Endodermal cell (in vitro differentiated cells): ENCODE measurements at places on chromosomes 11 and 22. TPM values are rescaled to one million over a fixed set of nuclear protein-coding genes. Genes with fewer than 3 reads are reported as not detected.

The TRIM49 gene
- not detected in 2 replicates for total RNA-seq

The MS4A6A gene
- not detected in 2 replicates for total RNA-seq

The ANGPTL5 gene
- not detected in 2 replicates for total RNA-seq

The EPS8L2 gene
- 26.2 to 68.7 TPM (median 27.4 TPM) in 3 replicates for total RNA-seq

The RTN4RL2 gene
- total RNA-seq = 0.94 to 1.5 TPM (median 1.4 TPM) in 3 replicates

The CD248 gene
- total RNA-seq = 0.33 to 0.59 TPM (median 0.38 TPM) in 3 replicates

The SCGB1C1 gene
- not detected in 3 replicates for total RNA-seq

The ZNF214 gene
- 5.3 to 12.1 TPM (median 10.8 TPM) in 3 replicates for total RNA-seq

The DSCAML1 gene
- total RNA-seq = 5.6 to 6.5 TPM (median 5.7 TPM) in 3 replicates

The GLYAT gene
- not detected in 2 replicates for total RNA-seq

The HMOX1 gene
- 21.6 to 24.2 TPM (median 23.6 TPM) in 3 replicates for total RNA-seq

GRCh38 chr11:6360183-6360582 is 30.1 kb upstream of the SMPD1 start:
- DNase-seq = no peak

GRCh38 chr11:105598371-105598770 is 11.5 kb upstream of the GRIA4 start:
- no peak for DNase-seq

GRCh38 chr22:22161924-22162851 is 82.4 kb upstream of the VPREB1 start:
- no peak for DNase-seq

DNA sequence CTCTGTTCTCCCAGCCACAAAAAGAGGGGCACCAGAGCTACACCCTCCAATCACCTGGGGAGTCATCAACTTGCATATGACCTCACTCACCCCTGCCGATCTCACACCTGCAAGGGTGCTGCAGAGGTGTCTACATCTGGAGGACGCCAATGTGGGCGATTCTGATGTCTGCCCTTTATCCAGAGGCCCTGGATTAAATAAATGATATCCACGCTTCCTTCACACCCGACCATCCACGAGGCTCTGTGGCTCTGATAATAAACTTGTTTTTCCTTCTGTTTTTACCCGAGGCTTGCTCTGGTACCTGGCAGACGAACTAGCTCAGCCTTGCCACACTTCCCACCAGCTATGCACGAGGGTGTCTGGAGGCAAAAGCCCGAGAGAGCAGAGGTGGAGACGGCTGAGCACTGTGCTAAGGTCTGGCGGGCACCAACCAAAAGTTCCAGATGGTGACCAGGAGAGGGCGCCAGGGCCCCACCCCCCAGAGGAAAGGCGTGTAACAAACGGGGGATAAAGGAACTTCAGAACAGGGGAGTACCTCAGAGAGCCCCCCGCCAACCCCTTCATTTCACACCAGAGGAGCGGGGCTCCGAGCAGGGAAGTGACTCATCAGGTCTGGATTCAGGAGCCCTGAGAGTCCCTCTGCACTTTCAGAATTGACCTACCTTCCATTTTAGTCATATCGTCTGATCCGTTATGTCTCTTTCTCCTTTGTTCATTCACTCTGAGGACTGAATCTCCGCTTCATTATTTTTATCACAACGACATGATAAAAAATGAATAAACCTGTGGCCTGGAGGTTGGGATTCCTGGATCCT is 13.5 kb downstream of the SCN3B start:
- DNase-seq = peak; percentile 90

DNA sequence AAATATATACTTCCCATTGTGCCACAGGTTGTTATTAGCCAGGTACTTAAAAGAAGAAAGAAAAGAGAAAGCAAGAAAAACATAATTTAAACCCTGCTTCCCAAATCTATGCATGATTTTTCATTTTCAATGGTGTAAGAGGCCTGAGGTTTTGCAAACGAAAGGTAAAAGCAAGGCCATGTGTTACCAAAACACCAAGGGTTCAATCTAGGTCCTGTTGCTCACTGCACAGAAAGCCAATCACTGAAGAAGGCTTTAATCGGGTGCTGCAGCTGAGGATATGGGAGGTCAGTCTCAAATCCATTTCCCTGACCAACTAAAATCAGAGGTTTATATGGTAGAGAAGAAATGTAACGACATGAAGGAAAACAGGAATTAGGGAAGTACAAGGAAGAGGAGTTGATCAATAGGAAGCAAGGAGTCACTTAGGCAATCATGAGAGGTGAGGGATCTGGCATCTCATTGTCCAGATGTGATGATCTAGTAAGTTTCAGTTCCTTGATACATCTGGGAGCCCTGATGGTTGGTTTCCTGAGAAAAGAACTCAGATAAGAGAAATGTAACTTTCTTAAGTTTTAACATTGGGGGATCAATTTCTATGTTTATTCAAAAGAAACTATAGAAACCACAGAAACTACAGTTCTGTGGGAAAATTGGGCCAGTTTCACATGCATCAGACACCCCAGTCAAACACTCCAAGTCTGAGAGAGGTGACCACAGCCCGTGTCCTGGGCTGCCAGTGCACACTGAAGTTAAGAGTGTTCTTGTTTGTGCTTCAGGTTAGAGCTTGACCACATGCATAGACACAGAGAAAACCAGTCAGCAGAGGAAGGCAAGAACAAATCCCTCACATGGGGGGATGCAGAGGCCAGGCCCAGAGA is 18.1 kb upstream of the DKK3 start:
- DNase-seq = no peak

DNA sequence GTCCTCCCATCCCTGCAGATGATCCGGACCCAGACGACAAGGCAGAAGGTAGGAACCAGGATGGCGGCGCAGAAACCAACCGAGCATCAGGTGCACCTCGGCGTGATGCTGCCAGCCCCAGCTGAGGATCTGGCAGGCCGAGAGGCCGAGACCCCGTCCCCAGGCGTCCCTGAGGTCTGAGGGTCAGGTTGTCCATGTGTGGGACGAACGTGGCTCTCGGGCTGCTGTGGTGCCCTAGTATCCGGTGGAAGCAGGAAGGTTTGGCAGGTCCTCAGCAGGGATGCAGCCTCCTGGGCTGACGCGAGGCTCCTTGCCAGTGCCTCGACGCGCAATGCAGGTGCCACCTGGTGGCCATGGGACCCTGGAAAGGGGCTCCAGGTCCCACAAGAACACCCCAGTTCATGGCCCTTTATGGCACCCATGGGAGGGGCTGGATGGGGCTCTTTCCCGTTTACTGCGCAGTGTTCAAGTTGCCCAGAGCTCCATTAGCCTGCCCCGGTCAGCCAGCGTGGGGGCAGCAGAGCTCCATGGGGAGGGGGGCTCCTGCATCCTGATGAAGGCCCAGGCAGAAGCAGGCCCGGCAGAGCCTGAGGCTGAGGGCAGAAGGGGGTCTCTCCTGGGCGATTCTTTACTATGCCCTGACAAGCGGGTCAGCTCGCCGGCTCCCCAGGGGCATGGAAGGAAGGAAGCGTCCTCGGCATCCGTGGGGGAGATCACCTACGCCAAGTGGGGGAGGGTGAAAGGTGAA is 129.9 kb downstream of the CTTN start:
- no peak for DNase-seq

GRCh38 chr11:102393272-102393730 is 46.3 kb downstream of the BIRC2 start:
- DNase-seq = peak; percentile 55

DNA sequence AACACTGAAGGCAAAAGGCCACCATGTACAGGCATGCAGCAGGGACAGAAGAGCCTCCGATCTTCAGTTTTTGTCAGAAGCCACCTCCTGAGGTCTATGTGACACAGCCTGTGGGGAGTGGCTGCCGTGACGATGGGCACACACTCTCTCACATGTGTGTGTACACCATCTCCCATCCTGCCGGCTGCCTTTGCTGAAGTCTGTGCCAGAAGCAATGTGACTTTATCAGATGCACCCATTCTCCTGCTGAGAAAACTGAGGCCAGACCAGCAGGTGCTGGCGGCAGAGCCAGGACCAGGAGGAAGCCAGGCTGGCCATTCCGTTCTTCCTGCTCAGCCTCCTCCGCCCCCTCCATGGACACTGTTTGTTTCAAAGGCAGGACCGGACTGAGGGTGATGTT is 16.7 kb downstream of the SHANK2 start:
- peak; percentile 25 for DNase-seq

- DNase-seq = no peak
These were observed 96.9 kb downstream of the PDE2A start for GRCh38 chr11:72577271-72577721.

GRCh38 chr11:20474882-20475517 is 87.5 kb downstream of the PRMT3 start:
- no peak for DNase-seq

DNA sequence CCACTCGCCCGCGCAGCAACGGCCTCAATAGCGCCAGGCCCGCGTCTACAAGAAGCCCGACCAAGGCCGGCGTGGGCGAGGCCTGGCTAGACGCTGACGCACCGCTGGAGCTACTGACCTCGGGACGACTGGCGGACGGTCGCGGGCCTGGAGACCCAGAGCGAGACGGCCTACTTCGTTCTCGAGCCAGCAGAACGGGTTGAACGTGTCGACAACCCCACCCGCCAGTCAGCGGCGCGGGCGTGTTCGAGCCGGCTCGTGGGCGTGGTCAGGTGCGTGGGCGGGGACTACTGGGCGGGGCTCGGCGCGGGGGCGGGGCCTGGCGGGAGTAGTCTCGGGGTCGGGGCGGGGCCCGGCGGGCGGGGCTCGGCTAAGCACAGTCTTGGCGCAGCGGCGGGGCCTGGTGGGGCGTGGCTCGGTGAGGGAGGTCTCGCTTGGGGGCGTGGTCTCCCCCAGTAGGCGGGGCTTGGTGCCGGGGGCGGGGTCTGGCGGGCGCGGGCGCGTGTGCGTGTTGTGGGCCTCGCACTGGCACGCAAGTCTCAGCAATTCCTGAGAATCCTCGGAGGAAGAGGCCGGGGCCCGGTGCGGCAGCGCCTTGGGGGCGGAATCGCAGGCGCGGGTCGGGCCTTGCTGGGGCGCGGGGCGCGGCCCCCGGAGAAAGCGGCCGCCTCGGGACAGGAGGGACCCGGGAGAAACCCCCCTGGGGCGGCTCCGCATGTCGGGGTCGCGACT is at the start of gene RNH1:
Gene RNH1 (minus strand): TSS at position 248 of the 732 bp plus-strand sequence. CDS start 5,080 bp downstream, outside the sequence.
- peak; percentile 99 for DNase-seq

- DNase-seq = peak; percentile 38
These were observed 17.1 kb downstream of the IFT27 start for GRCh38 chr22:36758792-36759271.

DNA sequence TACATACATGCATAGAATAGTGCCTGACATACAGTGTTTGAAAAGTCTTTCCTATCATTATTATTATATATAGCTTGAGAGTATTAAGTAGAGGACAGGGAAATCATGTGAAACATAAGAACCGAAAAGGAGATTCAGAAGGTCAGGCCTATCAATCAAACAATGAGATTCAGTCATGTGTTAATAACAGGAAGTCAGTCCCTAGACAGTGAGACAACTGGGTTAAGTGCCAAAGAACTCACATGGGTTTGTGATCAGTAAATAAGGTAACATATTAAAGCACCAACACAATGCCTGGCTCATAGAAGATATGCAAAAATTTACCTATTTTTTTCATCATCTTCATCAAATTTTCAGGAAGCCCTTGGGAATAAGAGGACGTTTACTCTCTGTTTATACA is 174.3 kb upstream of the FAT3 start:
- no peak for DNase-seq

GRCh38 chr22:37284805-37285355 is 2.6 kb downstream of the CYTH4 start:
- DNase-seq = peak; percentile 54

GRCh38 chr11:36492724-36493304 is 17.3 kb downstream of the TRAF6 start:
- DNase-seq = peak; percentile 52

DNA sequence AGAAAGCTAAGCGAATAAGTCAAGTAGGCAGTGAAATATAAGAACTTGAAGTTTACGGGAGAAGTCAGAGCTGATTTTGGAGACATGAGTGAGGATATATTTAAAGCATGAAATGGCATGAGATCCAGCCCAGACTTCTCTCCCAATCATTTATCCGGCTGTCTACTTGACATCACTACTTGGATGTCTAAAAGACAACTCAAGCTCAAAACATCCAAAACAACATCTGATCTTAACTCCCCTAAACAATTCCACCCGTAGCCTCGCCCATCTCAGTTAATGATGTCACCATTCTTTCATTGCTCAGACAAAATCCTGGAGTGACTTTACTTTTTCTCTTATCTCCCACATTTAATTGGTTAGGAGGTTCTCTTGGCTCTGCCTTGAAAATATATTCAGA is 44.5 kb downstream of the WEE1 start:
- no peak for DNase-seq

DNA sequence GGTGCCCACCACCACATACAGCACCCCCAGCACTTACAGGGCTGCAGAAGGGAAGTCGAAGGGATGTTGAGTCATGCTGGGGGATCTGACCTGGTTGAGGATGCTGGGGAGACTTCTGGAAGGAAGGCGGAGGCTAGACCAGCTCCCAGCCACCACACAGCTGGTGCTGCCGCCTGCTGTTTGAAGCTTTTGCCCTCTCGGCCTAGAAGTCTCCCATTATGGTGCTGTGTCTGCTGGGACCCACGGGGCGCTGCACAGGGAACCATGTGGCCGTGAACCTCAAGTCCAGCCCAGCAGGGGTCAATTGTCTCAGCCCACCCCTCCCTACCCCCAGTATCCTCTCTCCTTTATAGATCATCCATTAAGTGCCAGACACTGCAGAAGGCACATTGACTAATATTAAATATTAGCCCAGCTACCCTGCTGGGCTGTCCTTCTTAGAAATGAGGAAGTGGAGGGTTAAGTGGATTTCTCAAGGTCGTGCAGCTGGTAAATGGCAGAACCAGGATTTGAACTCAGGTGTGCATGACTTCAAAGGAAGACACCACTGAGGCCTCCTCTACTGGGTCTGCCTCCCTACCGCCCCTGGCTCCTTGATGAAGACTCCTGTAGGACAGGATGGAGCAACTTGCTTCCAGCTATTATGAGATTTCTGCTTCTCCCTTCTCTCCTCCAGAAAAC is 49.7 kb downstream of the CYTH4 start:
- DNase-seq = no peak

GRCh38 chr11:86737737-86738136 is 62.6 kb upstream of the PRSS23 start:
- no peak for DNase-seq

DNA sequence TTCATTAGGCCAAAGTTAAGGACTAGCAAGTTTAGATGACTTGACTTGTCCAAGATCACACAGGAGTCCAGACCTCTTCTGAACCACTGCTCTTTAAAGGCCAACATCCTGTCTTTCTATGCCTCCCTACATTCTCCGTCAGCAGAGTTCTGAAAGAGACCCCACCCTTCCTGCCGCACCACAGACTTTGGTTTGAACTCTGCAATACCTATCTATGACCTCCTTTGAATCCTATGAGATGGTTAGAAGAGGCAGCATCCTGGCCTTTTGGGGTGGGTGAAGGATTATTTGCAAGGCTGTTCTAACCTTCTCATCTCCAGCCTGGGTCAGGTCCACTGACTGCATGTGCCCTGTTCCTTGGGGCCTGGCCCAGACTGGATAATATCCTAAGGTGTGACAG is 4.3 kb upstream of the RRM1 start:
- DNase-seq = no peak

DNA sequence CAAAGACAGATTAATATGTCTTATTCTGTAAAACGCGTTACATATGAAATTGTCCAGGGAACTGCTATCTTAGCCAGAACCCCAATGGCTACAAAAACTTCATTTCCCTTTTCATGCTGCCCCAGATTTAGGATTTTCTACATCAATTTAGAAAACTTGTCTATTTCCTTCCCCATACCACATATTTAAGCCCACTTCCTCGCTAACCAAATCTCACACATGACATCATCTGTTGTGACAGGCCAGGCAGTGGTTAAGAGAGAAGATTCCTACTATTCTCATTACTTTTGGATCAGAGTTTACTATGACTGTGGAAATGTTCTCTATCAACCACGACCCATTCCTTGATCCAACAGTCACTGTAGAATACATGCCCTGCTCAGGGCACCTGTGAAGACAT is 15.9 kb downstream of the CCDC82 start:
- no peak for DNase-seq
